GM06990 (cell line): ENCODE measurements at places on chromosomes 2 and 18.

GRCh38 chr2:208657468-208657867, 250.9 kb downstream of the PTH2R start:
- no peak for DNase-seq

DNA sequence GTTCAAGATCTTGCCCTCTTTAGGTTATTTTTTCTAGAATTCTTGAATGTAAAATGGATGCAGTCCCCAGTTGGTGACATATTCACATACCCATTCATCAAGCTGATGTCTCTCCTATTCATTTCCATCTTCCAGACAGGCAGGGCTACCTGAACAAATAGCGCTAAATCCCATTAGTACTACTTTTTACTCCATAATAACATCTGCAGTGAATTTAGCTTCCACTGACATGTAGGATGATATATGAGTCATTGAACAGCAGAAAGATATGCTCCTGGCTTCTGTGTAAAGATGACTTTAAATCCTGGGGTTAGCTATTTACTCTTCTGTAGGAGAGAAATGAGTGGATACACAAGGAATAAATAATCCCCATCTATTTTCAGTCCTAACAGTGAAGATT, 194.7 kb downstream of the RND3 start:
- DNase-seq, result no peak

DNA sequence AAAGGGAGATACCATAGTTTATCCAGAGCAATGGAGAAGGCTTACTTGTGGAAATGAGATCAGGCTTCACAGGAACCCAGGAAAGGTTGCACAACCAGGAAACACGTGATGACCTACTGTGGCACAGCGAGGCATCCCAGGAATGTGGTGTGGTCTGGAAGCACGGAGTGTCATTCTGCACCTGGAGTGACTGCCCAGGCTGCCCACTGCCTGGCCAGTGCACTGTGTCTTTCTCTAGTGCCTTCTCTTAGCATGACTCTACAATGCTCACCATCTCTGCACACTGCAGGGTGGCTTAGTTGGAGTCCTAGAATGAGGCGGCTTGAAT, 48.9 kb downstream of the CHST9 start:
- DNase-seq, result no peak

GRCh38 chr2:113122364-113122763, 5.0 kb upstream of the IL1RN start:
- no peak for DNase-seq

- no peak for DNase-seq
Measured at GRCh38 chr2:19911808-19912509, 10.2 kb upstream of the TTC32 start.

DNA sequence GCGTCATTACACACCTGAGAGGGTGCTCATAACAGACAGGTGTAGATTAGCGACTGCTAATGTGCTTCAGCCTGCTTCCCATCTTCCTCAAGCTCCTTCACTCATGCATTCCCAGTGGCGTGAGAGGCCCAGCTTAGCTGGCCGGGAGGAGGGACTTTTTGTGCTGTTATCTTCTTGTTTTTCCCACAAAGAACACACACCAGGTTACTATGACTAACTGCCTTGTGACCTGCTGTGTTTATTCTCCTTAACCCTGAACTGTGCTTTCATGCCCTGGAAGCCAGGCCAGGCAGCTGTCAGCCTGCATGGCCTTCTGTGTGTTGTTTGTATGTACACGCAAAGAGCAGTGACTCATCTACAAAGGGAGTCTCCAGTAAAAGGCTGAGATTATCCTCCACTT, 143.8 kb downstream of the PIEZO2 start:
- DNase-seq, result no peak

GRCh38 chr18:26440644-26441043, 107.7 kb downstream of the KCTD1 start:
- no peak for DNase-seq

DNA sequence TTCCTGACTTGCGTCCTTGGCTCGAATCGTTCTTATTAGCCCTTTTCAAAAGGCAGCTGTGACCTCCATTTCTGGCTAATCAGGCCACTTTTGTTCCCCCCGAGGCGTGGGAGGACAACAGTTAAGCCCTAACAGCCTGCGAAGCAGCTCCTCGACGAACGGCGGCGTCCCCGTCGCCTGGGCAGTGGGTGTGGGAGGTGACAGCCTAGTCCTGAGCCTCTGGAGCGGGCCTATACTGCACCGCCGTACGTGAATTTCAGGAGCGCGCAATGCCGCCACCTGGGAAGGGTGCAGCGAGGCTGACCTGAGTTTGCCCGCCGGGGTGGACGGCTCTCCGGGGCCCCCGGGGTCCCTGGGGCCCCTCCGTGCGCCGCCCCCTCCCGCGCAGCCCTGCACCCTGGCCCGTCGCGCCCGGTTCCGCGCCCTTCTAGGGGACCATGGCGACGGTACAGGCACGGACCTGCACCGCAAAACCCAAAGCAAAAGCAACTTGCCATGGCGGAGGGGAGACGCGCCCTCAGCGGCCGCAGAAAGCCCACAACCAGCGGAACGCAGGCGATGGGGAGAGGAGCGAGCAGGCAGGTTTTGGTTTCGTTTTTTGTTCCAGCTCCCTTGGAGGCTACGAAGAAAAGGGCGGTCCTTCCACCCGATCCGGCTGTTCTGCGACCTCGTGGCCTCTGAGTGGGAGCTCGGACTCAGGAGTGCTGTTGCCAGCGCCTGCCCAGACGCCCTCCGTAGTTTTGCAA, at the start of gene RBM43:
Gene RBM43 (minus strand): TSS at position 633 of the 746 bp plus-strand sequence. CDS start 136 bp downstream, at position 497.
- peak; percentile 86 for DNase-seq

- DNase-seq, result no peak
Measured at GRCh38 chr2:221134718-221135117, 437.4 kb downstream of the EPHA4 start.

GRCh38 chr2:86566821-86567190, 3.6 kb upstream of the CHMP3 start:
- no peak for DNase-seq

GRCh38 chr2:232896111-232896510, 26.0 kb downstream of the SNORC start:
- DNase-seq, result no peak

GRCh38 chr2:237593596-237594320, 3.2 kb upstream of the RAB17 start:
- no peak for DNase-seq

DNA sequence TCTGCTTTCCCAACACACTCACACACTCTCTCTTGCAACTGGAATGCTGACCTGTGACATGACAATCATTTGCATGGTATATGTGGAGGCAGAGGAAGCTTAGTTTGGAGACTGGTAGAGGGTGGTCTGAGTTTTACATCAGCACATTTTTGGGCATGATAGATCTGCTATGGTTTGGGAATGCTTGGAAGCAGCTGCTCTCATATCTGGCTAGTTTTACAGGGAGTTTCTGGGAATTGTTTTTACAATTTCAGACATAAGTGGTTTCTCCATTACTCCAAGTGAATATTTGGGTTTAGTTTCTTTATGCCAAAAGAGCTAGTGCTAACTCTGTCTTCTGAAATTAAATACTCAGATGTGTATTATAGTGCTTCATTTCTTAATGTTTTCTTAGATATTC, 977.6 kb downstream of the SUCLG1 start:
- DNase-seq, result no peak

GRCh38 chr18:48446582-48447225, 37.5 kb upstream of the ZBTB7C start:
- DNase-seq, result peak; percentile 44

DNA sequence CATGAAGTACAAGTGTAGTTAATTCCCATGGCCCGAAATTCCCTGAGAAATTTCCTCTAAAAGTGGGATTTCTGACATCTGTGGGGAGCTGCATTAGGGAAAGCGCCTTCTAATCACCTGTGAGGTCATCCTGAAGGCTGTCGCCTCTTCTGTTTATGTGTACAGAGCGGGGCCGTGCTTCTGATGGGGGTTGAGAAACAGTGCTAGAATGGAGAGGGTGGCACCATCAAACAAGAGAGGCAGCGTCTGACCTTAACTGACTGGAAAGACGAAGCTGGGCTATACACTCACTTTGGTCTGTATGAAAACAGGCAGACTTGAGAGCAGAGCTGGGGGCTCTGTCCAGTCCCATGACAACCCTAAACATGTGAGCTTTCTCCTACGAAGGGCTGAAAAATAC, 44.2 kb upstream of the DNMT3A start:
- DNase-seq, result no peak

GRCh38 chr2:97936199-97936598, 59.5 kb downstream of the TMEM131 start:
- no peak for DNase-seq

- DNase-seq, result no peak
Measured at GRCh38 chr2:226227341-226227740, 572.3 kb downstream of the IRS1 start.

DNA sequence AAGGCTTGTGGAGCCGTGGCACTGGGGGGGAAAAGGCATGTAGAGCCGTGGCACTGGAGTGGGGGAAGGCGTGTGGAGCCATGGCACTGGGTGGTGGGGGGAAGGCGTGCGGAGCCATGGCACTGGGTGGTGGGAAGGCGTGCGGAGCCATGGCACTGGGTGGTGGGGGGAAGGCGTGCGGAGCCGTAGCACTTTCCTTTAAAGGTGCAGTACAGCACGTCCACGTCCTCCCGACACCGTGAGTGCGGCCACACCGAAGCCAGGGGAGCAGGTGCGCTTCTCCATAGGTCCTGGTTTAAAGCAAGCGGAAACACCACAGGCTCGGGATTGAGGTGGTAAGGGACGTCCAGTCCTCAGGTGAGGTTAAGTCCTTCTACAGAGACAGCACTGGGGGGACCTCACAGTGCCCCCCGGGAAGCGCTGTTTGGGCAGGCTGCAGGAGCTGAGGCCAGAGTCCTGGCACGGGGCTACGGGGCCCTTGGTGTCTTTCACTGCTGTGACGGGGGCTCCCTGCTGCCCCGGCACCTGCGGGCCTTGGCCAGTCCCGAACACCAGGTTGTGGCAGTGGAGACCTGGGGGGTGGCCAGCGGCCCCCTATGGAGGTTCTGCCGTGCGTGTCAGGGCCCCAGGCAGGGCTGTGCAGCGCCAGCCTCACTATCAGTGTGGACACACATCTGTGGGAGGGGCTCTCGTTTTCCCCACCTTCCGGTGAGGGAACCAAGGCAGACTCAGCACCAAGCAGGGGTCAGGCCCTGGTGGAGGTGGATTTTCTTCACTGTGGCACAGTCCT, 93.0 kb upstream of the CTDP1 start:
- no peak for DNase-seq

DNA sequence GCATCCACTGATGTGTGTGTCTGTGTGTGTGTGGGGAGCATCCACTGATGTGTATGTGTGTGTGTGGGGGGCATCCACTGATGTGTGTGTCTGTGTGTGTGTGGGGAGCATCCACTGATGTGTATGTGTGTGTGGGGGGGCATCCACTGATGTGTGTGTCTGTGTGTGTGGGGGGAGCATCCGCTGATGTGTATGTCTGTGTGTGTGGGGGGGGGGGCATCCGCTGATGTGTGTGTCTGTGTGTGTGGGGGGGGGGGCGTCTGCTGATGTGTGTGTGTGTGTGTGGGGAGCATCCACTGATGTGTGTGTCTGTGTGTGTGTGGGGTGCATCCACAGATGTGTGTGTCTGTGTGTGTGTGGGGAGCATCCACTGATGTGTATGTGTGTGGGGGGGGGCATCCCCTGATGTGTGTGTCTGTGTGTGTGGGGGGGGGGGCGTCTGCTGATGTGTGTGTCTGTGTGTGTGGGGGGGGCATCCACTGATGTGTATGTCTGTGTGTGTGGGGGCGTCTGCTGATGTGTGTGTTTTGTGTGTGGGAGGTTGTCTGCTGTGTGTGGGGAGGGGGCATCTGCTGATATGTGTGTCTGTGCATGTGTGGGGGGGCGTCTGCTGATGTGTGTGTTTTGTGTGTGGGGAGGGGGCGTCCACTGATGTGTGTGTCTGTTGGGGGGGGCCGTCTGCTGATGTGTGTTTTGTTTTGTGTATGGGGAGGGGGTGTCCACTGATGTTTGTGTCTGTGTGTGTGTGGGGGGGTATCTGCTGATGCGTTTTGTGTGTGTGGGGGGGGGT, 125.9 kb downstream of the NFATC1 start:
- no peak for DNase-seq

- DNase-seq, result no peak
Measured at GRCh38 chr2:217215877-217216276, 356.0 kb upstream of the TNP1 start.

- no peak for DNase-seq
Measured at GRCh38 chr2:150234787-150235446, 252.6 kb downstream of the RND3 start.

- DNase-seq, result no peak
Measured at GRCh38 chr2:240350696-240351087, 84.8 kb upstream of the GPC1 start.

GRCh38 chr2:183117226-183117625, 7.0 kb upstream of the NUP35 start:
- no peak for DNase-seq
